ENCODE measurements at places on chromosomes 5 and 9.

DNA sequence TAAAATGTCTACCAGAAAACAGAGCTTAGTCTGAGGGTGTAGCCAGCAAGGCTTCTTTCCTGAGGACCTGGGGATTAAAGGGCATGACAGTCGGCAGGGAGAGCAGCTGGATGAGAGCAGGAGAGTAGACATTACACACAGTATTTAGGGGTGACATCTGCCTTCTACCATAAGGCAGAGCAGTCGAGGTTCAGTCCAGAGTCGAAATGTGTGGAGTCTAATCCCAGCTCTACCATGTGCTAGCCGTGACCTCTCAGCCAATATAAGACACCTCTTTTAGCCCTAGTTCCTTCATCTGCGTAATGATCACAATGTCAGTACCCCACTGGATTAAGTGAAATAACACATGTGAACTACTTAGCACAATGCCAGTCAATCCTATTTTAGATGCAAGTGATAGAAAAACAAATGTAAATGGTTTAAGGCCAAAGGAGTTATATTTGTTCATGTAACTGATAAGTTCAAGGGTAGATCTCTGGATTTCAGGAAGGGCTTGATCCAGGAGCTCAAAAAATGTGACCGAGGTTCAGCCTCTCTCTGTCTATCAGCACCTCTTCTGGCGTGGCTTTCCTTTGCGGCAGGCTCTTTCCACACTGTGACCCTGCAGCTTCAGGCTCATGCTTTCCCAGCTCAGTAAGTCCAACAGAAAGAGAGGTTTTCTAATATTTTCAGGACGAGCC lies 16.2 kb upstream of the CPLX2 start:
- DNase-seq: no peak

DNA sequence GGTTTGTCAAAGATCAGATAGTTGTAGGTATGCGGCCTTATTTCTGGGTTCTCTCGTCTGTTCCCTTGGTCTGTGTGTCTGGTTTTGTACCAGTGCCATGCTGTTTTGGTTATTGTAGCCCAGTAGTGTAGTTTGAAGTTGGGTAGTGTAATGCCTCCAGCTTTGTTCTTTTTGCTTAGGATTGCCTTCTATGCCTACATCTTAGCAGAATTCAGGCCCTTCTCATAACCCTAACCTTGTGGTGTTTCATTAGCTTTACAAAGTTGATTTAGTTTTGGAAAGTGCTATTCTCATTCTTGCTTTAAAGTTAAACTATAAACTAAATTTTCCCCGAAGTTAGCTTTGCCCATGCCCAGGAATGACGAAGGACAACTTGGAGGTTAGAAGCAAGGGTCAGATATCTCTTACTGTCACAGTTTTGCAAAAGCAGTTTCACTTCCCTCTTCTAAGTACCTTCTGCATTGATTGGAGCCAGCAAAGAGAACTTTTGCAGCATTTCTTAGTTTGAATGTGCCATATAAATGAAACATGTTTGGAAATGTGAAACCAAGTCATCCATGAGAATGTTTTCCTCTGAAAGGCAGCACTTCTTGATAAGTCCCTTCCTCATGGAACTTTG lies 274.3 kb upstream of the DMRT1 start:
- DNase-seq: no peak

DNA sequence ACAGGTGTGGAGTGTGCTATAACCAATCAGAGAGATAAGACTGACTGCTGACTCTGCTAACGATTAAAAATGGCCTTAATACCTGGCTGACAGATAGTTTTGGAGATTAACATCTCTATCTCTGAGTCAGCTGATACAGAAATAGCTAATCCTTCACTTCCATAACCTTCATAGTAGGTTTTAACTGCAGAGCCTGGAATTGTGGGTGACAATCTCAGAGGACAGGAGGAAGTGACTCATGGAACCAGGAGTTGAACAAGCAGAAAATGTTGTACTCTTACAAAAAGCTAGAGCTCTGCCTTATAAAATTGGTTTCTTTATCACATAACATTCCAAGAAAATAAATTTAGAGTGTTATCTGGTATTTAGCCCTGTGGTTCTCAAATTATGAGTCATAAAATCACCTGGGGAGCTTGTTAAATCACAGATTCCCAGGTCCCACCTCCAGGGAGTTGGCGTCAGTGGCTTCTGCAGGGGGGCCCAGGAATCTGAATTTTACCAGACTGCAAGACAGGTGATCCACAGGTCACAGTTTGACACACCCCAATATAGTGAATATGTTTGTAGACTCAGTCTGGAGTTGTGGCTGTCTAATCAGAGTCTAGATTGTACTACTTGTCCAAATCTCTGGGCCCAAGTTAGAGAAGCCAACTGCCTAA lies 44.4 kb upstream of the AFAP1L1 start:
- DNase-seq: no peak

- no peak for DNase-seq
Observed at GRCh38 chr9:78214492-78214891, 21.4 kb upstream of the CEP78 start.

- no peak for DNase-seq
Observed at GRCh38 chr9:5531101-5531882, 21.0 kb downstream of the PDCD1LG2 start.

- DNase-seq: no peak
Observed at GRCh38 chr5:74179179-74179578, 461.3 kb downstream of the ENC1 start.

- DNase-seq: no peak
Observed at GRCh38 chr5:171867786-171868185, 82.2 kb downstream of the SMIM23 start.

DNA sequence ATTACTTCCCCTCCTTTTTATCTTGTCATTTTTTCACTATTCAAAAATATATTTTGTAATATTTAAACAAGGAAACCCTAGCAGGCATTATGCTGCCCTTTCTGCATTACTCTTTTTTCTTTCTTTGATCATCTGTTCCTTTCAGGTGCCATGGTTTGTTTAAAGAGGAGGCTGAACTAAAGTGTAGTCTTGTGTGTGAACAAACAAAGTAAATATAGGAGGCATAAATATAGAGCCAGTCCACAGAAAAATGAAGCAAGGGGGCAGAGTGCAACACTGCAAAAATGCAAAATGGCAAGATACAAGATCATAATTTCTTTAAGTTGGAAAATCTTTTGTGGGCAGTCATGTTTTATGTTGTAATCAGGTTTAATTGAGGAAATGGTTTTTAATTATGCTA lies 947.3 kb upstream of the COX7C start:
- no peak for DNase-seq

GRCh38 chr9:108212184-108212583 lies 643.6 kb downstream of the ACTL7B start:
- no peak for DNase-seq

DNA sequence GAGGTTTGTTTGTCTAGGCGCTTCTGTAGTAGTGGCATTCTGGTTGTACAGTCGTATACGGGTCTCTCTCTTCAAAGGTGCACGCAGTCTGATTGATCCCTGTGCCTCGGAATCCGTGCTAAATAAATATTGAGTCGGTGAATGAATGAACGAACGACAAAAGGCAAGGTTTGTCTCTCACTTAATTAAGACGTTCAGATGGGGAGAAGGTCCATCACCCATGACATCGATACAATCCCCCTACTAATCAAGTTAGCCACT lies 500 bp upstream of the CREBRF start:
- no peak for DNase-seq
